Hematopoietic multipotent progenitor cell treated with erythropoietin and hydrocortisone succinate and interleukin-3 and kit ligand, for 8 days (in vitro differentiated cells): ENCODE measurements at places on chromosomes 13 and 19.

GRCh38 chr13:93769607-93770006 is 543.0 kb downstream of the GPC6 start:
- no peak for DNase-seq

- DNase-seq: peak; percentile 43
Observed at GRCh38 chr13:48236528-48237353, 3.7 kb downstream of the ITM2B start.

- DNase-seq: peak; percentile 29
Observed at GRCh38 chr19:16445238-16446107, 26.3 kb downstream of the EPS15L1 start.

DNA sequence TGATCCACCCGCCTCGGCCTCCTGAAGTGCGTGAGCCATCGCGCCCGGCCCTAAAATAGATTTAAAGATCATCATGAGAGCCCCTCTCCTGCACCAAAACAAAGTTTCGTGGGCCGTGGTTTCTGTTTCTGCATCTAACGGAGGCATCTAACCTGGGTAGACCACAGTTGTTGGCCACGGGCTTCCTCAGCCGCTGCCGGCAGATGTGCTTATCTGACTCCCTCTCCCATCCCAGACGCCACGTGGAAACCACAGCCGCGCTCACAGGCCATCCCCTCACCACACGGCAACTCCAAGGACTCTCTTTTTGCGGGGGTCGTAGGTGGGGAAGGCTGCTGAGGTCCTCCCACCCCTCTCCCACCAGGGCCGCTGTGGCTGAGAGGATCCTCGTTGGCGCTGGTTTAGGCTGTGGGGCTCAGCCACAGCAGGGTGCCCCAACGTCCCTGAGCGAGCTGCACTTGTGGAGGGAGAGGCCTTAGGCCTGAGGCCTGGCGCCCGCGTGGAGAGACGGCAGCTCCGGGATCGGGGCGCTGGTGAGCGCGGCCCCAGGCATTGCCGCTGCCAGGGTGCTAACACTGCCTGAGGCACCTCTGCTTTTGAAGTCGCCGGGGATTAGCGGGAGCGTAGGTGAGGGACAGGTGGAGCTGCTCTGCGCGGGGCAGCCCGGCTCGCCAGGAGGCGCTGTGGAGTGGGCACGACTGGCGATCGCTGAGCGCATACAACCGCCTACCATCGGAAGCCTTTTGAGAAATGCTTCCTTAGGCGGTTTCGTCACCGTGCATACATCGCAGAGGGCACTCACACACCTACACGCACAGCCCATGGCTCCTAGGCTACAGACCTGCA is 8.9 kb downstream of the ZSCAN1 start:
- DNase-seq: no peak

DNA sequence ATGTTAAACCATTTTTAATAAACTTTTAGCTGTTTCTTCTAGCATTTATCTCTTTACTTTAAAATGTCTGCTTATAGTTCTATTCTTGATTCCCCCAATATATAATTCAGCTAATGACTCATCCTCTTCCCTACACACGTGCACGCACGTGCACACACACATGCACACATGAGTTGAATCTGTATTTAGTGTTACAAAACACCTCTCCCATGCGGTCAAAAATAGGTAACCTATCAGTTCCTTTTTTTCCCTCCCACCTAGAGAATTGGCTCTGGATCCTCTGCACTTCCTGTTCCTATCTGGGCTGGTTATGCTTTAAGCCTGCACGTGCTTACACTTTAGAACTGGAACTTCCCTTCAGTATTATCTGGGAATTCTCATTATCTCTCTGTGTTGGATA is 144.1 kb downstream of the PAN3 start:
- DNase-seq: no peak

GRCh38 chr19:1674293-1674679 is 21.9 kb upstream of the TCF3 start:
- no peak for DNase-seq

GRCh38 chr13:45782327-45783045 is 69.1 kb downstream of the SIAH3 start:
- DNase-seq: no peak

DNA sequence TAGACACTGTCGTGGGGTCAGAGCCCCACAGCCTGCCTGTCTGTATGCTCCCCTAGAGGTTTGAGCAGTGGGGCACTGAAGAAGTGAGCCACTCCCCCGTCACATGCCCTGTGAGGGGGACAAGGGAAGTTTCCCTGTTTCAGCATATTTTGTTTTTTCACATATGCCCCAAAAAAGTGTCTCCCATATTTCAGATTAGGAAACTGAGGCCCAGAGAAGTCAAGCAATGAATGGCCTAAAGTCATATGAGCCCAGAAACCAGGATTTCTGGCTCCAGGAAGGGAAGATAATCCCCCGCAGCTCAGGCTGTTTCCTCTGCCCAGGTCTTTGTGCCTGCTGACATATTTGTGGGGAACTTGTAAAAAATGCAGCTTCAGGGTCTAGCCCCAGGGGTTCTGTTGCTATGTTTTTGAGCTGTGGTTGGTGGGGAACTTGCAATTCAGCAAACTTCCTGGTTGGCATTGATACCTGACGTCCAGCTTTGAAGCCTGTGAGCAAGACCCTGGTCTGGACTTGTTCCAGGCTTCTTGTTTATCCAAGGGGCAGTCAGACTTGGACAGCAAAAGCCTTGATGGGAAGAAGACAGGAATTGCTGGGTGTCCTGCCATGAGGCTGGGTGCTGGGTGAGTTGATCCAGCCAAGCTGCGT is 9.5 kb downstream of the RASL11A start:
- no peak for DNase-seq

GRCh38 chr13:32887617-32888016 is 128.6 kb upstream of the KL start:
- DNase-seq: no peak

GRCh38 chr19:280541-281009 is 10.6 kb downstream of the PLPP2 start:
- DNase-seq: no peak

DNA sequence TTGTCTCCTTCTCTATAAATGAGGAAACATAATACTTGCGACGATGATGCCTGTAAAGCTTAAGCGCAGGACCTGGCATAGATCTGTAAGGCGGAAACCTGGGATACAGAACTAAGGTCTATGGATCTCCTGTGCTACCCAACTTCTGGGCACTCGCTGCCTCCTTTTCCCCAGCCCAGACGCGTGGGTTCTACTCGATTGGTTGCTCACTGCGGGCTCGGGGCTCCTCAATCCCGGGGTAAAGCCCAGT is 615 bp upstream of the PSMC4 start:
- DNase-seq: no peak

DNA sequence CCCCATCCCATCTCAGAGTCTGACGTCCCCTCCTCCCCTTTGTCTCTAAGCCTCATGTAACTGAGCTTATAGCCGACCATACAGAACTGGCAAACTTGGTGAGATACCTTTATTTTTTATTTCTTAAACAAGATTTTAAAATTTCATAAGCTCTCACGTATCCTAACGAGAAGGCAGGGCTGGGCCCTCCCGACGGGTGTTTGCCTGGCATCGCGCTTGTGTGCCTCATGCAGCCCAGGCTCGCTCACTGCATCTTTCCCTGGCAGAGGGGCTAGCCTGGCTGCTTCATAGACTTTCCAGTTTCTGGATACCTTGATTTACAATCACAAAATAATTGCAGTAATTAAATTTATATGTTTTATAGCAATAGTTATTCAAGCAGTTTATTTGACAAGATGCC is 69.0 kb downstream of the GGACT start:
- DNase-seq: no peak

GRCh38 chr13:88345171-88345847 is 674.1 kb downstream of the SLITRK5 start:
- no peak for DNase-seq

- DNase-seq: no peak
Observed at GRCh38 chr19:45663800-45664199, 4.2 kb upstream of the GIPR start.

DNA sequence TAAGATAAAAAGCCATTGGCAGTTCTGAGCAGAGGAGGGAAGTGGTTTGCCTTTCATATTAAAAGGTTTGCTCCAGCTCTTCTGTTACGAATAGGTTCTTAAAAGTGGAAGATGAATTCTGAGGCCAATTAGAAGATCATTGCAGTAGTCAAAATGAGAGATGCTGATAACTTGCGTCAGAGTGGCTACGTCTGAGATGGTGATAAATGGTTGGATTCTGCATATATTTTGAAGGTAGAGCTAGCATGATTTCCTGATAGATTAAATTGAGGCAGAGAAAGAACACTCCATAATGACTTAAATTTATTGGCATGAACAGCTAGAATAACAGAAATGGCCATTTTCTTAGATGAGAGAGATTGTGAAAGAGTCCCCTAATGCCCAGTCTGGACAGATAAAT is 652.6 kb downstream of the DACH1 start:
- DNase-seq: no peak

DNA sequence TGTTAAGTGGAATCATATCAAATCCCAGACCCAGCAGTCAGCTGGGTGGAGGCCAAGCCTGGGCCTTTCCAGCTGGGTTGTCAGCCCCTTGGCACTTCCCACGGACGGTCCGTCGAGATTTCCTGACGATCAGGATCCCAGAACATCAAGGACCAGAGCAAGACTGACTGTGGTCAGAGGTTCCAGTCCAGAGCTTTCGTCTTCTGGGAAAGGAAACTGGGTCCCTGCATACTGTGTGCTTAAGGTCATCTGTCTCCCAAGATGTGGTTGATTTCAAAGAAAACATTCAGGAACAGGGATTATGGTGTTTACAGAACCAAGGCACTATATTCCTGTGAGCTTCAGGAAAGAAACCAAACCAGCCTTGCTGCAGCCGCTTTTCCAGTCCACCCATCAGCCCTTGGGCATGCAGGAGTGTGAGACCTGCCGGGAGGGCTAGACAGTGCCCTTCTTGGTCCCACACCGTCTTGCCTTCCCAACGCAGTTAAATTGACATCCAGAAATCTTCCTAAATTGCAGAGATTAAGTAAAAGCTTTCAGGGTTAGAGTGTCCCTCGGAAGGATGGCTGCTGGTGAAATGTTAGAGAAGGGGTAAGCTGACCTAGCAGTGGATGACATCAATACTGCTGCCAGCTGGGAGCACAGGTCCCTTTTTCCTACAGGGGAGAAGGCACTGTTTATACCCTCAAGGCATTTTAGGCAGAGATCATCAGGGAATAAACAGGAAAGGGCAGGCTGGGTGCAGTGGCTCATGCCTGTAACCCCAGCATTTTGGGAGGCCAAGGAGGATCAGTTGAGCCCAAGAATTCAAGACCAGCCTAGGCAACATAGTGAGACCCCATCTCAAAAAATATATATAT is 5.0 kb upstream of the C19orf33 start:
- no peak for DNase-seq

DNA sequence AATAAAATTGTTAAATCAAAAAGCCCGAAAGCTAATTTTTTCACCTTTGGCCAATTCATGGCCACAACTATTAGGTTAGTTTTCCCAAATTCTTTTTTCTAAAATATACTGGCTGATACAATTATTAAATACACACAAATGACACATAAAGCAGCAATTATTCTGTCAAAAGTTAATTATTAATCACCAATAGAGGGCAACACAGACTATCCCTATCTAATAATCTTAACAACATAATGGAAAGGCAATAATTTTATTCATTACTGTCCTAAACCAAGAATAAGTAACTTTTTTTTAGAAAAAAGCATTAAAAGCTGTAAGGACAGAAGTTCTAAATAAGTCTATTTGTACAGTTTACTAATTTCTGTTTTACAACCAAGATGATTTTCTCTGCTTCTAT is 51.7 kb downstream of the KATNAL1 start:
- peak; percentile 48 for DNase-seq
